ENCODE measurements at places on chromosomes 11 and 22.

DNA sequence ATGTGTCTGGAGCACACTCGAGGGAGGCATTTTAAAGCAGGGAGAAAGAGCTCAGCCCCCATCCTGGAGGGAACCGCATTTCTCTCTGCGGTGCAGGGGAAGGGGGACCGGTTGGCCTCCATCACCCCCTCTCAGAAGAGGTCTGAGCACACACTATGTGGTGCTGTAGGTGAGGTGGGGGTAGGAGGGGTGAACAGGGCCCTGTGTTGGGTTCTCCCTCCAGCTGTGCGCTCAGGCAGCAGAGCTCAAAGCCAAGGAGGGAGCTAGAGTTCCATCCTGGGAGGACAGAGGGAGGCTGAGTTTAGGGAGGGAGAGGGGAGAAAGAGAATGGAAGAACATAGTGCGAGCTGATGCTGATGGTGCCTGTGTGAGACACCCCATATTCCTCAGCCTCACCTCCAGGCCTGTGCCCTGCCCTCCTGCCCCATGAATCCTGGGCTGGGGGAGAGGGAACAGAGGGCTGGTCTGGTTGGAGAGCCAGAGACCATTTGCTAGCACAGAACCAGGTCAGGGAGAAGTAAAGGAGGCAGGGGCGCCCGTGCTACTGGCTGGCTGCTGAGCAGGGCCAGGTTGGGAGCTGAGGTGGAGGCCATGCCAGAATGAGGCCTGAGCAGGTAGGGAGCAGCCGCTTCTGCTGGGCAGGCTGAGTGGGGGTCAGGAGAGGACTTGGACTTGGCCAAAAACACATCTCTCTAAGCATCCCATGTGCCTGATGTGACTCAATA, 43.7 kb downstream of the ALX4 start:
- no peak for DNase-seq

- no peak for DNase-seq
Observed at GRCh38 chr11:75812542-75813040, 2.4 kb upstream of the UVRAG start.

DNA sequence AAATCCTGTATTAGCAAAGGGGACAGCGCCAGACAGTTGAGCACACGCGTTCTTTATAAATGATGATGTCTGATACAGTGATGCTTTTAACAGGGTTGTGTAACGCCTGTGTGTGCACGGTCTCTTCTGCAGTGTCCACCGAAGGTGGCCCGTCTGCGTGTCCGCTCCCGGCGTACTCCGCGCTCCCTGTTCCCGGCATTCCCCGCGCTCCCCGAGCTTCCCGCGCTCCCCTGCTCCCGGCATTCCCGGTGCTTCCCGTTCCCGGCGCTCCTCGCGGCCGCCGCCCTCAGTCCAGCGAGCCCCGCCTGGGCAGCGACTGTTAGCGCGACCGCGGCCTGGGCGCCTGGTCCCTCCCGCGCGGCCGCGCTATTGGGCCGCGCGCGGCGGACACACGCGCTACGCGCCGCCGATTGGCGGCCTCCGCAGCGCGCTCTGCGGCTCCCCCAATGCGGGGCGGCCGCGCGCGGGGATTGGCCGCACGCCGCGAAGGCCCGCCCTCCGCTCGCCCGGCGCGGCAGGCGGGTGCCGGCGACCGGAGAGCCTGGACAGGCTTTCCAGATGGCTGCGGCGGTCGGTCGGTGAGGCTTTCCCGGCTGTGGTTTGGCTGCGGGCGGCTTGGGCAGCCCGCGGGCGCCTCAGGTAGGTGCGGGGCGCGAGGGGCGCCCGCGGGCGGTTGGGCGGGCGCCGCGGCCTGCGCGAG, at the start of gene DGCR8:
Gene DGCR8 (plus strand): TSS at position 497 of the 700 bp plus-strand sequence. CDS start 5,723 bp downstream, outside the sequence.
- DNase-seq, result peak; percentile 98

- DNase-seq, result no peak
Observed at GRCh38 chr11:126949066-126949891, 51.3 kb downstream of the KIRREL3 start.

DNA sequence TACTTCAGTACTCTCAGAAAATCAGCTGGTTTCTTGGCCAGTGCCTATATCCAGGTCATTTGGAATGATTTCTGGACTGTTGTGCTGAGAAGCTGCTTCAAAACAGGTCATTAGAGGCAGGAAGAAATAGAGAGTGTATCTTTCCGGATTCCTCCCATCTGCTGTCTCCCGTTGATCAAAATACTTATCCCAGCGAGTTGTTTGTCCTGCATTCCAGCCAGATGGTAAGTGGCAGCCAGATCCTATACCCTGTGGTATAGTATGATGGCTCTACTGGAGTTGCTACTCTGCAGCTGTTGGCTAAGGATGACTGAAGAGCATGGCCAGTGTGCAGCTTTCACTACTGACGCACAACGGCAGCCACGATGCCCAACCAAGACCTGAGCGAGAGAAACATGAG, 560.9 kb upstream of the ANO5 start:
- DNase-seq, result no peak

All from right cardiac atrium (tissue), 5 donors.